ENCODE measurements at places on chromosomes 1 and 21.

- DNase-seq, result no peak
Observed at GRCh38 chr1:21314743-21315396, 24.6 kb upstream of the ECE1 start.

DNA sequence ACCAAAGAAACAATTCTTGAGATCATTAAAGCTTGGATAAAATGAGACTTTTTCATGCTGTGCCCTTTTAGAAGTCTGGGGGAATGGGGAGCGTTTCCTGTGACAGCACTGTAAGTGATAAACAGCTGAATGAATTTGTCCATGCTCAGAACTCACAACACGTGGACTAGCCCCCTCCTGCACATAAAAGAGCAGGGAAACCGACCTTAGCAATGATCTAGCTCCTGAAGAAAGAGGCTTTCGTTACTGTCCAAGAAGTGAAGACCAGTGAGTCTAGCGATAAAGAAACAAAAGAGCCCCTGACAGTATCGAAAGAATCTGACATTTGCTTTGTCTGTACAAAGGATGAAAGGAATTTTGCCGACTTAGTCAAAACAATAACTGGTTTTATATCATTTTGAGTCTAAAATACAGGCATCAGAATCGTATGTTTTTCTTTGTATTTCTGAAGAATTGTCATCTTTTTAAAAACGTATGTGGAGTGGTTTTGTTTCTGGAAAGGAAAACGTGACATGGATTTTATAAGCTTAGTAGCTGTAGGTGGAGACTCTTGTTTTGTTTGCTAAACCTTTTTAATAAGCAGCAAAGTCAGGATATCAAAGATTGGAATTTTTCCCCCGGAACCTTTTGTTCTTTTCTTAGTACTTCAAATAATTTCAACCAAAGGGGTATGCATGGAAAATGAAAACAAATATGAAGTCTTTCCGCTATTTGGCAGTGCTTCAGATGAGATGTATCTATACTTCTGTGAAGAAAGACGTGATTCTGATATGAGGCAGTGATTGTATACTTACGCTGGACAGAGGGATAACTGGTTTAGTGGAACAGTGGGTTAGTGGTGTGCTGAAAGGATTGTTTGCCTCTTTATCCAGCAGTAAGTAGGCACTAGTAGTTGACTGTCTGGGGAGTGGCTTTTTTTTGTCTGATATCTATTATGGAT, 61.0 kb downstream of the MAST2 start:
- DNase-seq, result no peak

DNA sequence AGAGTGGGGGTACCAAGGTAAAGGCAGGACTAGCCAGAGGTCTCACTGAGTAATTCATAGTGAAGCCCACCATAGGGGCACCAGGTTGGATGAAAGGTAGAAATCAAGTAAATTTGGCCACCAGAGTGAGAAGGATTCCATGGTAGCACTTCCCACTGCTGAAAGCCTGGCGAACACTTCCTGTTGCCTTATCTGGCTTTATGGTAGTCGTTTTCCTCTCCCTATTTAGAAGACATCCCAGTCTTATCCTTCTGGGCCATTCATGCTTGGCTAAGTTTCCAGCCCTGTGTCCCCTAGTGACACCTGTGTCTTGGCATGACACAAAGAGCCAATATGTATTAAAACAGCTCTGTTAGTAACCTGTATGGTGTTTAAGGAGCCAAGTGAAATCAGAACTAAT, 74.3 kb upstream of the SIPA1L2 start:
- no peak for DNase-seq

DNA sequence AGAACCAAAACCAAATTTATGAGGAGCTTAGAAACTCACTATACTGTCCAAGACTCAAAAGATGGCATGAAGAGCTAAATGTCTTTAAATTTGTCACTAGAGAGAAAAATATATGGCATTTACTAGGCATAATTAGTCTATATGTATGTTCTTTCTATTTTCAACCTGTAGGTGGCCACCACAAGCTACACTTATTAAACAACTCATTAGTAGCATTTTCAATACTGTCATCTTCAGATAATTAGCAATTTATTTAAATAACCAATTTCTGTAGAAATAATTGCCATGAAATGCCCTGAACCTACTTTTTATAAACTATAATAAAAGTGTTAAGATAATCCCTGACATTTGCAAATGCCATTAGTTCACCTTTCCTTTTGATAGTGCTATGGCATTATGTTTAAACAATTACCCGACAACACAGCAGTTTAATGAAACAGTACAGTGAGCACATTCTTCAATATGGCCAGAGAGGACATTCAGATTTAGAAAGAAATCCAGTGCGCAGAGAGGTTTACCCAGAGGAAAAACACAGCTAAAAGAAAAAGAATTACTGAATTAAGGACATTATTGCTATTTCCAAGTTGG, 522.5 kb downstream of the PTBP2 start:
- DNase-seq, result no peak

DNA sequence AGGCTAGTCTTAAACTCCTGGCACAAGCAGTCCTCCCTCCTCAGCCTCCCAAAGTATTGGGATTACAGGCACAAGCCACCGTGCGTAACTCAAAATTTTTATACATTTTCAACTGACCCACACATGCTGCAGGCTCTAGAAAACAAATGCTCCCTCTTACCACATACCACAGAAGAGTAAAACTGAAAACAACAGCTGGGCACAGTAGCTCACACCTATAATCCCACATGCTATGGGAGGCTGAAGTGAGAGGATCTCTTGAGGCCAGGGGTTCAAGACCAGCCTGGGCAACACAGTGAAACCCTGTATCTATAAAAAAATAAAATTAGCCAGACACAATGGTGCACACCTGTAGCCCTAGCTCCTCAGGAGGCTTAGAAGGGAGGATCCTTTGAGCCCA, 56.7 kb downstream of the AKT3 start:
- no peak for DNase-seq
